ENCODE measurements at places on chromosomes 6 and 20. TPM values are rescaled to one million over a fixed set of nuclear protein-coding genes. Genes with fewer than 3 reads are reported as not detected.

The CCR6 gene
- 9.1 TPM for total RNA-seq

The ACTL10 gene
- total RNA-seq = 3.7 TPM

The NOX3 gene
- total RNA-seq = not detected

The LPIN3 gene
- total RNA-seq = 0.37 TPM

The ACTR5 gene
- 10.6 TPM for total RNA-seq

The OR12D3 gene
- not detected for total RNA-seq

The PPP1R3G gene
- total RNA-seq = not detected

The C20orf141 gene
- not detected for total RNA-seq

The LHFPL5 gene
- total RNA-seq = not detected

The C6orf58 gene
- not detected for total RNA-seq

The KIAA1586 gene
- 15.0 TPM for total RNA-seq

The TBP gene
- 26.8 TPM for total RNA-seq

The PKHD1 gene
- not detected for total RNA-seq

The BPIFB2 gene
- not detected for total RNA-seq

The ABCC10 gene
- total RNA-seq = 59.6 TPM

The MATN4 gene
- 2.2 TPM for total RNA-seq

The PLN gene
- not detected for total RNA-seq

The CAGE1 gene
- total RNA-seq = 0.18 TPM

The PLA2G7 gene
- not detected for total RNA-seq

The PGC gene
- not detected for total RNA-seq

The PSORS1C2 gene
- not detected for total RNA-seq

The BCAS4 gene
- total RNA-seq = 37.6 TPM

The PRDM1 gene
- total RNA-seq = 97.1 TPM

The STX11 gene
- 26.5 TPM for total RNA-seq

The KHDRBS2 gene
- not detected for total RNA-seq

The HMGN4 gene
- total RNA-seq = 78.4 TPM

The ZSCAN26 gene
- total RNA-seq = 7.8 TPM

The ETV7 gene
- total RNA-seq = 19.7 TPM

The BICRAL gene
- total RNA-seq = 22.9 TPM

The CST5 gene
- total RNA-seq = not detected

The EEF1A2 gene
- total RNA-seq = not detected

The LGSN gene
- total RNA-seq = 0.09 TPM

The OPN5 gene
- total RNA-seq = not detected

The STMND1 gene
- total RNA-seq = not detected

The EYA2 gene
- total RNA-seq = not detected

The TNXB gene
- total RNA-seq = 5.5 TPM

All from activated CD8-positive, alpha-beta memory T cell treated with anti-CD3 and anti-CD28 coated beads, Interleukin-2, amount 10 ng/mL, durations not matched to agents 7 days and 5 days (primary cell).